IMR-90 (cell line): ENCODE measurements at places on chromosomes 7 and 10. TPM values are rescaled to one million over a fixed set of nuclear protein-coding genes. Genes with fewer than 3 reads are reported as not detected.
A peak's percentile ranks its signal among the peaks of the same experiment; 100 is the strongest.

GRCh38 chr10:117609095-117609795 lies 66.7 kb downstream of the EMX2 start:
- no peaks in the 10 kb centered on the region for H3K27me3 ChIP-seq
- DNase-seq: peak; percentile 2
- H3K4me1 ChIP-seq: no peaks in the 10 kb centered on the region

The C10orf67 gene
- total RNA-seq: 0.18 and 0.28 TPM in 2 replicates

The PRSS2 gene
- total RNA-seq: not detected in 2 replicates

DNA sequence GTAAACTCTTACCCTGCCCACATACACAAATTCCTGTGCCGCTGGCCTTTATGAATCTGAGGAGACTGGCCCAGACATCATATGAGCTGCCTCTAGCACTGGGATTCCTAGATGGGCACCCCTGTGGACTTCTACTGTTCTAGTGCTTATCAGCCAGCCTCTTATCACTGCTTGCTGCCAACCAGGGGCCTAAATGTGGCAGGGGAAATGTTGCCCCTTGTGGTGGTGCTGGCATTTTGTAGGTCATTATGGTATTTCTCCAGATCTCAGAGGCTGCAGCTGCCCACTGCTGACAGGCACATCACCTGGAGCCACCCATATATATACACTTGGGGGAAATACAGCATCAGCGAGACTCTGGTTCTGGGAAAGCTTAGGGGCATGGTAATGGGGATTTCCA lies 5.4 kb downstream of the SFR1 start:
- no peaks in the 10 kb centered on the region for H3K36me3 ChIP-seq
- DNase-seq: no peak
- no peak overlapping the region for H3K27ac ChIP-seq
- H3K4me3 ChIP-seq: no peak overlapping the region
- H3K27me3 ChIP-seq: no peaks in the 10 kb centered on the region
- H3K4me1 ChIP-seq: no peaks in the 10 kb centered on the region

The CCAR1 gene
- 46.1 and 60.8 TPM in 2 replicates for total RNA-seq

DNA sequence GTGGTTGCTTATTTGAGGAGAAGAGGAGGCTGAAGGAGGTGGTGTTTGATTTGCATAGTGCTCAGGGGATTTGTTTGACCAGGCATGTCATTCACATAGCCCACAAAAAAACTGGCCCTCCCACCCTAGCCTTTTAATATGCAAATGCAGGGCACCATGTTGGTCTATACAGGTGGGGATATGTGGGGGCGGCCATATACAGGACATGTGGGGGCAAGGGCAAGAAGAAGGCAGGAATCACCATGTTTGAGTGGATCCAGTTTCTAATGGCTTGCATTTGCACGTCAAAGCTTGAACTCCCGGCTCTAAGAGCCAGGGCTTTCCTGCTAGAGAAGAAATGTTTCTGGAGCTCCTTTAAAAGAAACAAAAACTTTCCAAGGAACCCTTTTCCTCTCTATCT lies 541.0 kb downstream of the ZWINT start:
- H3K36me3 ChIP-seq: no peaks in the 10 kb centered on the region
- H3K27ac ChIP-seq: no peak overlapping the region
- no peak for DNase-seq
- no peak overlapping the region for H3K4me3 ChIP-seq

The TCAF2 gene
- 3.3 and 3.4 TPM in 2 replicates for total RNA-seq

GRCh38 chr7:3033136-3033535 lies 10.5 kb downstream of the CARD11 start:
- no peaks in the 10 kb centered on the region for H3K36me3 ChIP-seq
- H3K27ac ChIP-seq: no peak overlapping the region
- H3K27me3 ChIP-seq: no peaks in the 10 kb centered on the region; the same call in 1 of the 2 replicates

The PLXDC2 gene
- 5.0 and 6.1 TPM in 2 replicates for total RNA-seq

- peaks cover 5% of the 10 kb centered on the region for H3K4me1 ChIP-seq
- H3K36me3 ChIP-seq: peaks cover 3% of the 10 kb centered on the region; the same call in 1 of the 2 replicates
- H3K27ac ChIP-seq: no peak overlapping the region
- no peak for DNase-seq
- no peaks in the 10 kb centered on the region for H3K27me3 ChIP-seq
- H3K4me3 ChIP-seq: no peak overlapping the region
These were observed 310.4 kb upstream of the IMMP2L start for GRCh38 chr7:111872450-111873325.

- H3K4me1 ChIP-seq: peaks cover 8% of the 10 kb centered on the region
- H3K4me3 ChIP-seq: no peak overlapping the region
- H3K36me3 ChIP-seq: 0 out of 2 replicates have a peak, but pooled peaks cover 1% of the 10 kb centered on the region
- DNase-seq: peak; percentile 38
- no peak overlapping the region for H3K27ac ChIP-seq
- no peaks in the 10 kb centered on the region for H3K27me3 ChIP-seq
These were observed 79.0 kb downstream of the ABI1 start for GRCh38 chr10:26781797-26782196.

The TWIST1 gene
- 5.4 and 18.6 TPM in 2 replicates for total RNA-seq

The CYP3A7 gene
- total RNA-seq: not detected in 2 replicates

GRCh38 chr10:36716291-36716690 lies 409.1 kb upstream of the ANKRD30A start:
- H3K4me1 ChIP-seq: no peaks in the 10 kb centered on the region
- H3K36me3 ChIP-seq: no peaks in the 10 kb centered on the region
- no peak overlapping the region for H3K4me3 ChIP-seq
- no peak for DNase-seq
